AG10803 (cell line): ENCODE measurements at places on chromosomes 13 and 19.

GRCh38 chr19:10416083-10416379 lies 4.3 kb upstream of the PDE4A start:
- no peak for DNase-seq

GRCh38 chr13:22212576-22212975 lies 541.7 kb downstream of the FGF9 start:
- no peak for DNase-seq

GRCh38 chr19:49064029-49064629 lies 489 bp downstream of the NTF4 start:
- DNase-seq = no peak

- DNase-seq = no peak
Measured at GRCh38 chr13:94433055-94433961, 46.2 kb downstream of the DCT start.

- peak; percentile 69 for DNase-seq
Measured at GRCh38 chr13:105346141-105346775, 1189.2 kb downstream of the EFNB2 start.

DNA sequence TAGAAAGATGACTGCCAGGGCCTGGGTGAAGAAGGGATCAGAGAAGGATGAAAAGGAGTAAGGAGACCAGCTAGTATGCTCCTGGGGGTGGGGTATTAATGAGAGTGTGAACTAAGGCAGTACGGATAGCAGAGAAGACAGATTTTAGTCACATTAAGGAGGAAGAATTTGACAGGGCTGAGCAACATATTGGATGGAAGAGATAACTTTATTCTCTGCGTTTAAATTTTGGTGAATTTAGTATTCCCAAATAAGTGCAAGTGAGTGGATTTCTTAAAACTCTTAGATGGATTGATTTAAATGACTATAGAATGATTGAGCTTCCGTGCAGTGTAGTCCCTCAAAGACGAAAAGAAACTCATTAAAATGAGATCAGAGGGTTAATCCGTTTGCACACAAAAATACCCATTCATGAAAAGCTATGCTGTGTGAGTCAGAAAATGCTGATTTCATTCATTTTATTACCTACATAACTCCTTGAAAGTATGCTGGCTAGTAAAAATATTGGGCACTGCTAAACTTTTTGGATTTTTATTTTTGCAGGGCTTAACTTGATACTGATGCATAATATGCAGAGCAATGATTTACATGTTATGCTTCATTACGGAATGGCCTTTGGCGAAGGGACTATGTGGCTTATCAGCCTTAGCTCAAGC lies 54.1 kb downstream of the WDFY2 start:
- DNase-seq = peak; percentile 40

DNA sequence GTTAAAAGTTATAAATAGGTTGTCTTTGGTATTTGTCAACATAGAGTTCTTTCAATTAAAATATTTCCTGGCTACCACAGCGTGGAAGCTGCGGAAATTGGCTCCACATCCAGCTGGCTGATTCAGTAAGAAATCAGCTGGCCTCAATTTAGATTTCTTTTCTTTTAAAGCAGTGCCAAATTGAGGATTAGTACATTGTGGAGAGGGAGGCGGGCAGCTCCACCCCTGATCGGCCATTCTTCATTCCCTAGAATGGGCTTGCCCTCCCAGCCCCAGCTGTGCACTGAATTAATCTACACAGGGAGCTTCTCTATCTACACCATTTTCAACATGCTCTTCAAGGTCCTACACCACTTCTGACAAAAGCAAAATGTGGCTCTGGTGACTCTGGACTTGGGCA lies 624.8 kb downstream of the DACH1 start:
- no peak for DNase-seq

DNA sequence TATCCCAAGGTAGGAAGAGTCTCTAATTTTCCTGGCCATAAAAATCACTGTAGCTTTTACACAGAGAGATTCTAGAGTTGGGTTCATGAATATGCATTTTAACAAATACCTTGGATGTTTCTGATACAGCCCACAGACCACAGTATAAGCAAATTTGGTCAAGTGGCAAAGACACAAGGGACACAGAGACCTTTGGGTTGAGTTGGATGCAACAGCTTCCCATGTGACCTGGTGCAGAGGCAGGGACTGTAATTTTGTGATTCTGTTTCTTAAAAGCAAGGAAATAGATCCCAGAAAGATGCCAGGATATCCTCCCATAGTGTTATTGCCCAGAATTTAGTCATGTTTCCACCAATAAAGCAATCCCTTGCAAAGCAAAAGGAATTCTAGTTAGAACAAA lies 27.0 kb downstream of the FPR3 start:
- DNase-seq = no peak
